ENCODE measurements at places on chromosomes 7 and 10.

GRCh38 chr7:113402005-113402404, 283.7 kb upstream of the SMIM30 start:
- no peak for DNase-seq

- DNase-seq = no peak
Measured at GRCh38 chr10:121614613-121615434, 16.6 kb upstream of the FGFR2 start.

- DNase-seq = no peak
Measured at GRCh38 chr10:62154231-62154630, 114.4 kb downstream of the RTKN2 start.

DNA sequence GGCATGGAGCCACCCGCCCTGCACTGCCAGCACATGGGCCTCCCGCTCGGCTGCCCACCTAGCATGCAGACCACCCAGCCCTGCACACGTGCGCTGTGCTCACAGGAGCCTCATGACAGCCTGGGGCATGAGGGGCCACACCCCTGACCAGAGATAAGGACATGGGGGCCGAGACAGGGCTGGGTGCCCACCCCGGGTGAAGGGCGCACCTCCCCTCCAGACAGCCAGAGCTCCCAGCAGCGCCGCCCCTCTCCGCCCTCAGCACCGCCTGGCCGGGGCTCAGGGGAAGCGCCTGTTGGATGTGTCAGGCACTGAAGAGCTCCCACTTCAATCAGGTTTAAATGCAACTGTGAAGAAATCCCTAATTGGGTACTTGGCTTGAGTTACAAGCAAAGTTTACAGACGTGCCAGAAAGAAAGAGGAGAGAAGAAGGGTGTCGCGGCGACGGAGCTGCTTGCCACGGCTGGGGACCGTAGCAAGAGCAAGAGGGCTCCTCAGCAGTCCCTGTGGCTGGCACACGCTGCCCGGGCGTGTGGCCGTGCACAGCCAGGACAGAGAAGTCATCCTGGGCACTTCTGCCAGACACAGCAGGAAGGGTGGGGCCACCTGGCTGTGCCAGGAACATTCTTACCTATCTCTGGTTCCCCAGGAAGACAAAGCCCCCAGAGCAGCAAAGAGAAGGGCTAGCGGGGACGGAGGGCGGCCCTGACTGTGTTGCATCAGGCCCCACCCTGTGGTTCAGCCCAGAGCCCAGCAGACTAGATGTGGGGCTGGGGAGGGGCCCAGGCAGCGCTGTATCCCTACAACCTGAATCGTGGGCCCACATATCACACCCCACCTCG, 247.4 kb downstream of the ELFN1 start:
- DNase-seq = no peak

GRCh38 chr10:132994185-132994796, 51.9 kb upstream of the CFAP46 start:
- DNase-seq = no peak

- DNase-seq = no peak
Measured at GRCh38 chr10:108358912-108359311, 1194.4 kb upstream of the SORCS1 start.

GRCh38 chr7:22292531-22292930, 64.4 kb downstream of the RAPGEF5 start:
- no peak for DNase-seq

- no peak for DNase-seq
Measured at GRCh38 chr10:103541616-103542015, 48.1 kb downstream of the NEURL1 start.

DNA sequence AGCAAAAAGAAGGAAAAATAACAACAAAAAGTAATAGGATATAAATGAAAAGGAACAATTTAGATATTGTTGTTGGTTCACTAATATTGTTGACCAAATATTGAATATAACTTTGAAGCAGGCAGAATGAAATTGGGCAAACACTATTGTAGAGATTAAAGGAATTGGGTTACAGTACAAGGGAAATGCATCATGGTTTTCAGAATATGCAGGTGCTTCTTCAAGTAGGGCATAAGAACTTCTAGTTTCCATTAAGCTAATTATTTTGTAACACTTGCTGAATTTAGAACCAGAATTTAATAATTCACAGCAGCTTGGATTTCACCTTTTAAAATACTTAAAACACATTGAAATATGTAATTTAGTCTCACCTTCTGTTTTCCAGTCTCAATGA, 36.5 kb downstream of the RPA3 start:
- DNase-seq = no peak

DNA sequence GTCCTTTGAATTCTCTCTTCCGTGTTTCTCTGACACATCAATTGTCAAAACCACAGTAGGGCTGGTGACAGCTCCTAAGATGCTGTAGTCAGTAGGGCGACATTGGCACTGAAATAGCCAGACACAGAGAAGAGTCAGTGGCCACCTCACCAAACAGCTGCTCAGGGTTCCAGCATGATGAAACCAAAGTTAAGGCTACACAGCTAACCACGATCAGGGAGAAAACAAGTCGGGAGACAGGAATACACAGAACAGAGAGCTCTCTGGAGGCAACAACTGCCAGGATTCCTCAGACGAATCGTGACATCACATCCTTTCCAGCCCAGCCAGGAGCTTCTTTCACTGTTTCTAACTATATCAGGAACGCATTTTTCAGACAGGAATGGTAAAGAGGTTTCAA, 922.2 kb downstream of the SORCS1 start:
- DNase-seq = no peak

DNA sequence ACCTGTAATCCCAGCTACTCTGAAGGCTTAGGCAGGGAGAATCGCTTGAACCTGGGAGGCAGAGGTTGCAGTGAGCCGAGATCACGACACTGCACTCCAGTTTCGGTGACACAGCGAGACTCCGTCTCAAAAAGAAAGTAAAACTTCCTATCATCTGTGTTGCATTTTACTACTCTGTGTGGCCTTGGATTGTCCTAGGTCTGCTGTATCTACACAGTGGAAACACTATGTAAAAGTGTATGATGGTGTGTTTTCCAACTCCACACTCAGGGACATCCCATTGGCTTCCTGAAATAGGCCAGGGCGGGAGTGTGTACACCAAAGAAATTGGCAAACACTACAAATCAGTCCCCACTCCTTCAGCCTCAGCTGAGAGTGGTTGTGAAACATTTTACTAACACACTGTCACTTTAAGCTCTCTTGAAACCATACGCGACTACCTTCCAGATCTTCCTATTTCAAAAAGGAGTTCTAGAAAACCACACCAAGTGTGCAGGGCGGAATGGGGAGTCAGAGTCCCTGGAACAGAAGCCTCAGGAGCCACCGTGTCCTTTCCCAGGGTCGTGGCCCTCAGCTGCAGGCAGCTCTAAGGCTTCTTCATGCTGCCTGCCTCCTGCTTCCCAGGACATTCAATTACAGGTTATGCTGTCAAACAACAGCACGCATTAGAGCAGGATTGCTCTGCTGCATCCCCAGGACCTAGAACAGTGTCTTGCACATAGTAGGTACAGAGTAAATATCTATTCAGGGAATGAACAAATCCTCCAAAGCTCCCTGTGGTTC, 275.4 kb downstream of the PARD3 start:
- no peak for DNase-seq

- DNase-seq = no peak
Measured at GRCh38 chr7:12389089-12389700, 14.5 kb downstream of the VWDE start.

- no peak for DNase-seq
Measured at GRCh38 chr7:134353411-134353810, 36.7 kb upstream of the SLC35B4 start.

- DNase-seq = no peak
Measured at GRCh38 chr7:30708412-30708811, 26.2 kb upstream of the CRHR2 start.

DNA sequence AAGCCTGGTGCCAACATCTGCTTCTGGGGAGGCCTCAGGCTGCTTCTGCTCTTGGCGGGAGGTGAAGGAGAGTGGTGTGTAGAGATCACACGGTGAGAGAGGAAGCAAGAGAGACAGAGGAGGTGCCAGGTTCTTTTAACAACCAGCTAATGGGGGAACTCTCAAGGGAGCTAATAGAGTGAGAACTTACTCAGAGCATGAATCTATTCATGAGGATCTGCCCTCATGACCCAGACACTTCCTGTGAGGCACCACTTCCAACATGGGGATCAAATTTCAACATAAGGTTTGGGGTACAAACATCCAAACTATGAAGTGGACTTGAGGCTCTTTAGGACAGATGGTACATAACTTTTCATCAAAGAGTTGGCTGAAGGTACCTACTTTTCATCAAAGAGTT, 5.1 kb upstream of the ZNF32 start:
- DNase-seq = no peak

- DNase-seq = no peak
Measured at GRCh38 chr7:114368492-114368891, 46.1 kb upstream of the FOXP2 start.

DNA sequence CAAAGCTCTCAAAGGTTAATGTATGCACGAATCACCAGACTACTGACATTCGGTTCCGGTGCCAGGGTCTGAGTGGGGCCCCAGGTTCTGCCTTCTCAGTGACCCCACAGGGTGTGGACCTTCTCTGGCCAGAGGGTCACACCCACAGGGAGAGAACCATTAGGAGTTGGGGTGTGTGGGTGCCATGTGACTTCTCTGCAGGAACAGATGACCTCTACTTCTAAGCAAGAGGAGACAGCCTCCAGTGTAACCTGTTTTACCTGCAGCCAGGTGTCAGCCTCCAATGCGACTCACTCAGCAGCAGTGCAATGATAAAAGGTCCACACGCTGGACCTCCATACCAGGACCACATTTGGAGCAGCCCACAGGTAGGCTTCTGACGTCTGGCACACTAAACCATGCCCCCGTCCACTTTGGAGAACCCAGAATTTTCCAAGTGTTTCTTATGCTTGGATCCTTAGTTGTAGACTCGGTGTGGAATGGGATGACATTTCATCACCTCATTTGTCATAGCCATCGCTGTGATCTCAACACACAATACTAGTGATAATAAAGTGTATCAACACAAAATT, 16.2 kb upstream of the INSIG1 start:
- DNase-seq = no peak

DNA sequence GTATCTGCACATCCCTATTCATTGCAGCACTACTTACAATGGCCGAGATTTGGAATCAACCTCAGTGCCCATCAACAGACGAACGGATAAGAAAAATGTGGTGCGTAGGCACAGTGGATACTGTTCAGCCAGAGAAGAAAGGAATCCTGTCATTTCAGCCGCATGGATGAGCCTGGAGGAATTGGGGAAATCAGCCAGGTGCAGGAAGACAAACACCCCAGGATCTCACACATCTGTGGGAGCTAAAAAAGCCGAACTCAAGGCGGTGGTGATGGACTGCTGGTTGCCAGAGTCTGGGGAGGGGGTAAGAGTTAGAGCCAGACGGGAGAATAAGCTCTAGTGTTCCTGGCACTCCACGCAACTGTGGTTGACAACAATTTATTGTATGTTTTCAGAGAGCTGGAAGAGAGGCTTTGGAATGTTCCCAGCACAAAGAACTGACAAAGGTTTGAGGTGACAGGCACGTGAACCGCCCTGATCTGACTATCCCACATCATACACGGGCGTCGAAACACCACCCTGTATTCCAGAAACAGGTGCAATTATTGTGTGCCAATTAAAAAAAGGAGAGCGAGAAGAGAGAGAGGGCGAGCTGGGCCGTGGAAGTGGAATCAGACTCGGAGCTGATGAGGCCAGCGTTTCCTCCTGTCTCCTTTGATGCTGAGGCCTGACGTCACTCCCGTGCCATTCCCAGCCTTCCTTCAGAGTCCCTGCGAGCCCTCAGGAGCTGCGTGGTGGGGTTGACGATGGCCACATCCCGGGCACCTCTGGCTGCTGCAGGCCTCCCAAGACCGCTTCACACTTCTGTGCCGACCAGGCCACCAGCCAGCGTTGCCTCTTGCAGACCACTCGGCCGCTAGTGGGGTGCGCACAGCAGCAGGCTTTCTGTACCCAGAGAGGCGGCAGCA, 189.5 kb downstream of the DNAJB6 start:
- no peak for DNase-seq

DNA sequence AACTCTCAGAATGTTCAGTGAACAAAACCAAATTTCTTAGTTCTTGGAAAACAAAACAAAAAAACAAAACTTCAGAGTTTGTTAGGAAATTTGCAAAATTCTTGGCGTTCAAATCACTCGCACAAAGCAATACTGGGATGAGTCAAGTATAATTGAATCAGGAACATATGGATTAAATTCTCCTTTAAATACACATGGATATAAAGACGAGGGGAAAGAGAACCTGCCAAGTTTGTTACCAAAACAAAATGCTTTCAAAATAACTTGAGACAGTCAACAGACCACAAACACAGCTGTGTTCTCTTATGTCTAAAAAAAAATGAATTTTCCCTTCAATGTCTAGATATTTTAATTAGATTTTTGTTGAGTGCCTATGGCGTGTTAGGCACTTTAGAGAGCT, 93.5 kb upstream of the MPP7 start:
- DNase-seq = no peak

- DNase-seq = no peak
Measured at GRCh38 chr10:123413353-123413752, 252.8 kb upstream of the GPR26 start.

GRCh38 chr10:18350340-18350739, 210.1 kb downstream of the CACNB2 start:
- no peak for DNase-seq

DNA sequence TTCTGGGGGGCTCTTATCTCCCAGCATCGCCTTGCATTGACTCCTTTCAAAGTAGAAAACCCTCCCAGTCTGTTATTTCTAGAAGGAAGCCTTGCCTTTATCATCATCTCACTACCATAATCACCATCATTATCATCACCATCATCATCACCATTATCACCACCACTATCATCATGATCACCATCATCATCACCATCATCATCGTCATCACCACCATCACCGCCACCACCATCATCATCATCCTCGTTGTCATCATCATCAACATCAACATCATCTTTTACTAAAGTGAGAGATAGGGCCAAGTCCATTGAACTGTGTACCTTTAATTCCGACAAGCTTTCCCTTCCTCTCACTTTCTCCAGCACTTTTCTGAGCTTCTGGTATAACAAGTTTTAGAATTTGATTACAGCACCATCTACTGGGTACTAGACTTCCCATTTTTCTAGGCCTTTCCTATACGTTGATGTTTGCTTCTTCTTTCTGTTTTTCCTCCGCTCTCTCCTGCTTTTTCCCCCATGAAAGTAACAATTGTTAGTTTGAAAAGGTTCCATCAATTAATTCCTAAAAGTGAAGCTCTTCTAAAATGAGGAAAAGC, 226.4 kb downstream of the BUB3 start:
- DNase-seq = no peak

DNA sequence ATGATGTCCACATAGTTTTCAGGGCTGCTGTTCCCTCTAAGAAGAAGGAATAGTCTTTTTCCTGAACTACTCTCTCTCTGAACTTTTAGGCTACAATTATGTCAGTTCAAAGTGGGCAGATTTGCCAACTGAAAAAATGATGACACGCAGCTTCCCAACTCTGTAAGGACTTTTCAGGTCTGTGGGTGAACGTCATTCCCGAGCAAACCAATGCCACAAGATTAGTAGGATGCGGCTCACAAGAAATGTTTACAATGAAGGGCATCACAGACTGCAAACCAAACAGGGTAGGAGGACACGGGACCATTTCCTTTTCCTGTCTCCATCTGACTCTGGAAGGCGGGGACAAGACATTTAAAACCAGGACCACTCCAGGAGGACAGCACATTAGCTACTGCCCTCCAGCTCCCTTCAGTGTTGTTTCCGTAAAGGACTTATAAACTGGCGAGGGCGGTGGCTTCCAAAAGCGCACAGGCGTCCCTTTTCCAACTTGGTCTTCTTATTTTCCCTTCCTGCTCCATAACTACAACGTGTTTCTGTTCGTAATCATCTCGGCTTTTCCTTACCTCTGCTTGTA, 539 bp upstream of the MKLN1 start:
- no peak for DNase-seq

- DNase-seq = no peak
Measured at GRCh38 chr10:49558190-49558589, 19.3 kb upstream of the ERCC6 start.

Data from stimulated activated CD8-positive, alpha-beta memory T cell treated with anti-CD3 and anti-CD28 coated beads, Interleukin-7, amount 100 ng/mL, for 1 hour (primary cell).